SW480 (cell line): ENCODE measurements at places on chromosomes 6 and 20.

GRCh38 chr6:127119102-127120022 is 891 bp downstream of the RSPO3 start:
- DNase-seq, result no peak

DNA sequence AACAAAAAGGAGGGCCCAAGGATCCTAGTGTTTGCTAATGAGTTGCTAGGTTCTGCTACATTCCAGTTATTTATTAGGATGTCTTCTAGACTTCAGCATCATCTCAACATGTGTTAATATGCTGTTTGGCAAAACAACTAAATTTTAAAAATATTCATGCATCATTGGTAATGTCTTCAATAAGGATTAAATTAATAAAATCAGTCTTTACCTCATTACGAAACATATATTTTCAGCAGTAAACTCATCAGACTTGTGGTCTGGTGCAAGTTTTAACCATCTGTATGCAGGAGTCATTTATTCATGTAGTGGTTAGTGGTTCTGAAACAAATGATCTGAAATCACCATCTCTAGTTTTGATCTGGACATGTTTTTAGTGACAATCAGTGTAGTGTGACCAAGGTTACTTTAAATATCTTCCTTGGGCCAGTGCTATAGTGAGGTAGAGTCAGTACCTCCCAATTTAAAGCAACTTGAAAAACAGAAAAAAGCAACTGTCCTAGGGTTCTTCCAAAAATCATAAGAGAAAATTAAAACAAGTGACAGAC is 85.0 kb upstream of the KCNK16 start:
- no peak for DNase-seq

- no peak for DNase-seq
Observed at GRCh38 chr20:6683021-6683977, 84.2 kb upstream of the BMP2 start.

- DNase-seq, result no peak
Observed at GRCh38 chr6:31267651-31268368, 4.1 kb downstream of the HLA-C start.

DNA sequence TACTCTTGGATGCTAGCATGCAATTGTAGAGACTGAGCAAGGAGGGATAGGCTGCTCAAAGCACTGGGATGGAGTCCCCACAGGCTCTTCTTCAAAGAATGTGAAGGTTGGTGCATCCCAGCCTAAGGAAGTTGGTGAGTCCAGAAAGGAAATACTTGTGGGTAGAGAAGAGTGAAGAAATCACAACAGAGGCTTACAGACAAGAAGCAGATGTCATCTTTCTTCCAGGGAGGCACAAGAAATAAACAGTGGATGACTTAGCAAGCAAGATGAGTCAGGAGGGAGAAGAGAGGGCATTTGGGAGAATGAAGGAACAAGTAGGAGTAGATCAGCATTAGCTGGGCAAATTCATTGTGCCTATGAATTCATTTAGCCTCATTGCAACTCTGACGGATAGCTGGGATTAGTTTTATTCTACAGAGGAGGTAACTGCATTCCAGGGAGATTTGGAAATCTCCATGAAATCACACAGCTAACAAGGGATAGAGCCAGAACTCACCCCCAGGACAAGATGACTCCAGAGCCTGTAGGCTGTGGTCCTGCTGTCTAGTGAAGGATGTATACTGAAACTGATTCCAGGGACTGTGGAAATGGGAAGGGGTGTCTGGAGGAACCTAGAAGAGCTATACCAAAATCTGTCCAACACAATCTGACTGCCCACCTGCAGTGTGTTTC is 125.8 kb upstream of the SPTLC3 start:
- DNase-seq, result no peak

DNA sequence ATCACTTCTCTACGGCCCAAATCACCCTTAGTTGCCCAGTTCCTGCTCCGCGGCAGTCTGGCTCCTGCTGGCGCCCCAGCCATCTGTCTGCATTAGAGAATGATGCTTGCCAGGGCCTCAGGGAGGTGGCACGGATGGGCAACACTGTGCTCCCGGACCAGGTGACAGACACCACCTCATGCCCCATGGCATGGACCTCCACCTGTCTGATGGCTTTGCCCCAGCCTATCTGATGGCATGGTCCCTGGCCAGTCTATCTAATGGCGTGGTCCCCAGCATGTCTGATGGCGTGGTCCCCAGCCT is 18.8 kb upstream of the MRGBP start:
- DNase-seq, result no peak

GRCh38 chr6:7201732-7202541 is 94.2 kb downstream of the RREB1 start:
- DNase-seq, result no peak

DNA sequence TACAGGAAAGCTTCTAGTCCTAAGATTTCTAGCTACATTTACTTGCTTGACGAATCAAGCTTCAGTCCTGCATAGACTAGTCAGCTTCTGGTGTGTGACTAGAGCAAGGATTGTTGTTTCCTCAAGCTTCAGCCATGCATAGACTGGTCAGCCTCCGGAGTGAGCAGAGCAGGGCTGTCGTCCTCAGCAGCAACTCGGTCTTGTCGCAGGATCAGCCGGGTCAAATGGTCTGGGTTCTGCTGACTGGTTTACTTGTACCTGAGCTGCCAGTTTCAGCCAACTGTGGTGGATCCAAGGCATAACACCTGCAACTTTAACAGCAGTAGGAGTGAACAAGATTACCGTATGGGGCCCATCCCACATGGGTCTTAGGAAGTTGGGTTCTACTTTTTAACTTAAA is 10.8 kb upstream of the GMPR start:
- no peak for DNase-seq

DNA sequence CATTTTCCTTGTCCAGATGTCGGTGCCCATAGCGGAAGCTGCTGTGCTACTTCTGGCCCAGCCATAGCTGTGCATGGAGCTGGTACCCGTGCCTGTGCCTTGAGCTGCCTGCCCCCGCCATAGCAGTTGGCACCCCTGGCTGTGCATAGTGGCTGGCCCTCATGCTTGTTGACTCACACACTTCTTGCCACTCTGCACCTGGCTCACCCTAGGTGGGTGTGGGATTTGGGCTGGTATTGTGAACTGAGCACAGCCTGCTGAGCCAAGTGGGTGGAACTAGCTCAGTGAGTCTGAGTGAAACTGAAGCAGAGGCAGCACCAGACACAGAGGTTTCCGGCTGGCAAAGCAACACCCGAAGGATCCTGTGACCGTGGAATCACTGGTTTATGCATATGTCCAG is 689.5 kb upstream of the EYS start:
- DNase-seq, result no peak

GRCh38 chr20:48586730-48587129 is 241.1 kb downstream of the PREX1 start:
- no peak for DNase-seq

GRCh38 chr20:25277051-25277801 is 29.3 kb downstream of the PYGB start:
- DNase-seq, result no peak

- peak; percentile 18 for DNase-seq
Observed at GRCh38 chr20:61588411-61589385, 336.6 kb downstream of the CDH4 start.

DNA sequence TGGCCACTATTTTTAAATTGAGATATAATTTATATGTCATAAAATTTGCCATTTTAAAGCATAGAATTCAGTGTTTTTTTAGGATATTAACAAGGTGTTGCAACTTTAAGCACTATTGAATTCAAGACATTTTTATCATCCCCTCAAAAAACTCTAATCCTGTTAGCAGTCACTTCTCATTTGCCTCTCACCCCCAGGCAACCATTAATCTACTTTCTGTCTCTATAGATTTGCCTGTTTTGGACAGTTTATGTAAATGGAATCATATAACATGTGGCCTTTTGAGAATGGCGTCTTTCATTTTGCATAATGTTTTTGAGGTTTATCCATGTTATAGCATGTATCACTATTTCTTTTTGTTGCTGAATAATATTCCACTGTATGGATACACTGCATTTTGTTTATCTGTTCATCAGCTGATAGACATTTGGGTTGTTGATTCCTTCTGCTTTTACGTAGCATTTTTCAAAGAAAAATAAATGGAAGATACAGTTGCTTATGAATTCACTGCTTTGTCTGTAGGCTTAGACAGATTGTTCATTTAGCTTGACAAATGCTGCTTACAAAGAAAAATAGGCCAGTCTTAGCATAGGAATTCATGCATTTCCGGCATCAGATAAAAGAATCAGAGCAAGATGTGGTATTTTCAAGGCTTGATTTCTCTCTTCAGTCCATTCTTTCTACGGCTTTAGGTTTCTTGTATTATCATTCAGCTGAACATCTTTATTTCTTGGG is 52.9 kb downstream of the STK4 start:
- DNase-seq, result no peak

DNA sequence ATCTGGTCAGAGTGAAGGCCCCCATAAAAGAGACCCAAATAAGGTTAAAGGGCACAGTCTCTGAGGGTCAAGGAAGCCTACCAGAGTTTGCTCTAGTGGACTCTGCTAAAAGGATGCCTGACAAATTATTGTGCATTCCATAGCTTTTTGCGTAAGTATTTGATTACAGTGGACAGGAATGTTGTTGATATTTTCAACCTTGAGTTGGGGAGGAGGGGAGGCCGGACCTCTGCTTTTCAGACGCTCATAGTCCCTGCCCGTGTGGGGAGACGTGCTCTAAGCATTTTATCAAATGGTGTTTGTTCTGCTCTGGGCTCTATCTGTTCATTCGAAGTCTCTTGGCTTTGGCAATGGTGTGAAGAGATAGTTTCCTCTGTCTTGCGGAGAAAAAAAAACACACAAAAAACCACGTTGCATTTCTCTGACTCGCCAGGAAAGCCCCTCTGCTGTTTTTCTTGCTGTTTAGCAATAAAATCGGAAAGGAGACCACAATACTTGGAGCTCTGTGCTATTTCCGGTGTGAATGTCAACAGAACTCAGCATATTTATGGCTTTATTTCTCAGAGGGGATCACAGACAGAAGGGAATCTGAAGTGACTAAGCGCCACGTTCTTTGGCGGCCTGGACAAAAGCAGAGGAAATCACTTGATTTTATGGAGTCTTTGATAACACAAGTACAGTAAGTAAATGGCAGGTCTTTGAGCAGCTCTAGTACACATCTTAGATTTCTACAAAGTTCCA is 159.8 kb downstream of the ZFP64 start:
- DNase-seq, result no peak
